ENCODE measurements at places on chromosomes 7 and 10.

DNA sequence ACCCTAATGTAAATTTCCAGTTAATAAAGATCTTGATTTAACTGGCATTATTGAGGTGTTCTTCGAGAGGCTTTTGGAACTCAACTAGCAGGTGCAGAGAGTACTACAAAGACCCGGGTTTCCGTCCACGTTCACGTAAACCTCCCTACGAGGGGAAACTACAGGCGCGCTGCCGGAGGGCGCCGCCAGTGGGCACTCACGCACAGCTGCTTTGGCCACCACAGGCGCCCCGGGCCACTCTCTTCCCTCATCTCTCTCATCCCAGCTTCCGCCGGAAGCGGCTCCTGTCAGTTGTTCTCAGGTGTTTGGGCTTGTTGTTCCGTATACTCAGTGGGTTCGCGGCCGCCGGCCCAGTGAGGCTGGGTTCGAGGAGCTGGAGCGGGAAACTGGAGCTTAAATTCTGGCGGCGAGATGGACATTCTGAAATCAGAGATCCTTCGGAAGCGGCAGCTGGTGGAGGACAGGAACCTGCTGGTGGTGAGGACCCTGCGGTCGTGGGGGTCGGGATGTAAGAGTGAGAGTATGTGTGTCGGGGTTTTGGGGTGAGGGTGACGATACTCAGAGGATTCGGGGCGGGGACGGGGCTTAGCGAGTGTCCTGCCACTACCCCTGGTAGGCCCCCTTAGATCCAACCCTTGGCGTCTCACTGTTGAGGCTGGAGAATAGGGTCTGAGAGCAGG lies at the start of gene PRPF18:
Gene PRPF18, plus strand, starts transcription at position 290 of the 680 bp plus-strand sequence. Its CDS starts 122 bp downstream, at position 412.
- peak; percentile 96 for DNase-seq

DNA sequence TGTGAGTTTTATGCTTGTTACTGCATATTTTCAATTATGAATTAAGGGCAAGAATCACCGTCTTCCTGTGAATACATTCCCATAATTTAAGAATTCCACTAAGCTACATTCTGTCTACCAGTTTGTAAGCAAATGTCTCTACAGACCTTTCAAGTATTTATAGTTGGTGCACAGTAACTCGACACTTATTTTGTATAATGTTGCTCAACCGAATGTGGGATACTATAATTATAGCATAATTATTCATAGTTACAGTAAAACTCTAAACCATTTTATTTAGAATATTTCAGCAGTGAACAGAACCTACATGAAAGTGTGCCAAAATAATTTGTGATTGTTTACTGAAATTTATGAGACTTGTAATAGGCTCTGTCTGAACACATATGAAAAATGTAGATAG lies 17.3 kb upstream of the CUBN start:
- DNase-seq: no peak

DNA sequence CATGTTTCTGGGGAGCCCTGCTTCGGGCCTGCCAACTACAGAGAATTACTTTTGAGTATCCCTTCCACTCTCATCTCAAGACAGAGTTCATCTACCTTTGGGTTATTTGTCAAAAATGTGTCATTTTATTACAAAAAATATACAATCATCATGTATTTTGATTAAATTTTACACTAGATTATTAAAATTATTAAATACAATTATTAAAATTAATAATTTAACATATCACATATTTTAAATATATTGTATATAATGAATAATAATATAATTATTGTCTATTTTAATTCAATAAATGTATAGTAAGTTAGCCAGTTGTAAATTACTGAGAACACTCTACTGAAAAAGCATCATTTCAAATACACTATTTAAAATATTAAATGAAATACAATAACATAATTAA lies 50.9 kb downstream of the FIGNL1 start:
- no peak for DNase-seq

DNA sequence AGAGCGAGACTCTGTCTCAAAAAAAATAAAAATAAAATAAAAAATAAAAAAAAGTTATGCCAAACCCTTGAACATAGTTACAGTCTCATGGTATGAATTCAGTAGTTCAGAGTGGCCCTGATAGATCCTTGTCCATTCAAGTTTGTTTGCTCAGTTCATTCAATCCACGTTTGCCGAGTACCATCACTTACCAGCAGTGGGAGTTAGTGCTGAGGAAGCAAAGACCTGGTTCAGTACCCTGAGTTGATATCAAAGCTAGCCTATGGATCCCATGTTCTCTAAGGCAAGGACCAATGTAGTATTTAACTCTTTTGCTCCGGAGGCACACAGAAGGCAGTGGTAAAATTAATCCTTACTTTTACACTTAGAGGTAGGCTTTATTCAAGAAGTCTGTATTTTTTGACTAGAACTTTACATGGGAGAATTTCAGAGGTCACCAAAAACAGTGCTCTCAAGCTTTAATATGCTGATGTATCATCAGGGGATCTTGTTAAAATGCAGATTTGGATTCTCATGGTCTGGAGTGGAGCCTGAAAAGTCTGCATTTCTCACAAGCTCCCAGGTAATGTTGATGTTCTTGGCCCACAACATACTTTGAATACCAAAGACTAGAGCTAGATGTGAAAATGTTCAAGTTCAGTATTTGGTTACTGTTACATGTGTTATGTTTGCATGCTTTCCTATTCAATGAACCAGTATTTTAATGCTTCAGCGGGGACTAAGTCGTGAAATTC lies 38.1 kb upstream of the HBP1 start:
- DNase-seq: no peak

DNA sequence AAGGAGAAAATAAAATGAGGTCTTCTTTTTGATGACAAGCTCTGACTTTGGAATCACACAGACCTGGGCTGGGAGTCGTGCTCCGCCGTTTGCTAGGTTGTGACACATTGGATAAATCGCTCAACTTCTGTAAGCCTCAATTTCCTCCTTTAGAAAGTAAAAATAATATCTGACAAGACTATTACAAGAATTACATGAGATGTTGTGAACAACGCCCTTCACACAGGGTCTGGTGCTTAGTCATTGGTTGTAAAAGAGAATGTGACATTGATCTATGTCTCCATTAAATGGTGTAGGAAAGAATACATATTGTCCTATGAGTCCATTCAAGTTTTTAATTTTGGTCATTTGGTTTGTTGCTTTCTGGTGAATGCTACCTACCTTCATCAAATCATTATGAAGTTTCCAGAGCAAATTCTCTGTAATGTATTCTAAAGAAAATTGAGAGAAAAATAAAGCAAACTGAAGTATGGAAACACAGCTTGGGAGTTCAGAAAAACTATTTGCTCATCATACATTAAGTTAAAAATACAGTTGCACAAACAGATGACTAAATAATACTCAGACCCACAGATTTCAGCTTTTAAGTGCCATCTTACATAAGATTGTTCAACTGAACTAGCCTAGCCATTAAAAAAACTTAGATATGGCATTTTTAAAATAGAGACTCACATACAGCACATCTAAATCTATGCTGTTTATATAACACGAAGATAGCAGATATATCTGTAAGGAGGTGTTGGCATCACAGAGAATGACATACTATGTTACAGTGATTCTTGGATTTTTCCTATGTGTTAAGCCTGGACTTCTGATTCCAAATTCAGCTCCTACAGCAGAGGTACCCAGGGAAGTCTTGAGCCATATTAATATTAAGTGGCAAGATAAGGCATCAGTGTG lies 12.3 kb upstream of the ADRB1 start:
- peak; percentile 45 for DNase-seq

- no peak for DNase-seq
Observed at GRCh38 chr10:30455816-30456215, 21.8 kb downstream of the MAP3K8 start.

DNA sequence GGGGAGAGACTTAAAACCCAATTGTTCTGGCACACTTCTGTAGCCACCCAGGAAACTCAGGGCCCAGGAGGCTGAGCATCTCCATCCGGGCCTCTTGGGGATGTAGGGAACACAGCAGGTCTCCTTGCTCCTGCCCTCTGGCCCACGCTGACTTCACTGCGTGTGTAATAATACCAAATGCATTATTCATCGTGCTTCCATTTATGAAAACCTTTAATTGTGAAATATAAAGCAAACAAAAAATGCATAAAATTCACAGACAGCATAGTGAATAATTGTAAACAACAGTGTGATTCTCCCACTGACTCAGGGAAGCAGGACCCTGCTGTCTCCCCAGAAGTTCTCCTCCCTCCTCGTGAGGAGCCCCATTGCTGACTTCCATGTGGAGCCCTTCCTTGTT lies 70.3 kb upstream of the SHH start:
- DNase-seq: no peak

DNA sequence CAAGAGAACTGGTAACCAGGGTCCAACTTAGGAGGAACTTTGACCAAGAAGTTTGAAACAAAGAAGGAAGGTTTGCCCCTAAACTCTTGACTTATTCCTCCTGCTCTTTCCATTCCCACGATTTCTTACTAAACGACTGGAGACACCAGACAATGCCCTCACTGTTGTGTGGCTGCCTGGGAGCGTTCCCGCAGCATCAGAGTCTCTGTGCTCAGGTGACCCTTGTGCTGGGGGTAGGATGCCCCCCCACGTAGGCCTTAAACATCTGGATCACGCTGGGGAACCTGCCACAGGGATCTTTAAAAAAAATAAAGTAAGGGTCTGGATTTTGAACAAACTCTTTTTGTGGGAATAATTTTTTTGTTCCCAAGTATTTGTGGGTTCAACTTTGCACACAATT lies 30.1 kb upstream of the CTBP2 start:
- DNase-seq: no peak

GRCh38 chr10:29725133-29725720 lies 90.5 kb upstream of the SVIL start:
- peak; percentile 61 for DNase-seq

GRCh38 chr10:77105761-77106221 lies 531.8 kb downstream of the KCNMA1 start:
- DNase-seq: no peak

DNA sequence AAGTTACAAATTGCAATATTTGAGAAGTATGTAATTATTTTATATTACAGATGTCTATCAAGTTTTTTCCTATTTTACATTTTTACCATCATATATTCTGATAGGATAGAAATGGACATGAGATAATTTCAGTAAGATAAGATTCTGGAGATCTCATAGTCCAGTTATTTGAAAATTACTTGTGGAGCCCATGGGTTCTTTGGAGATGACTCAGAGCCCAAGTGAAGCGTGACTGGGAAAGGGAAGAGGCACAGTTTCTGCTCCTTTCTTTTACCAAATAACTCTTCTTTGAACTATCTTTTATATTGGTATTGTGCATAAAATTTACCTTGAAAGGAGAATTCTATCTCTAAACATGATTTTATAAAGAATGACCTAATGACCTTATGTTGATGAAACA lies 2.4 kb downstream of the CD36 start:
- peak; percentile 37 for DNase-seq

- DNase-seq: no peak
Observed at GRCh38 chr7:27737616-27738015, 2.3 kb upstream of the TAX1BP1 start.

DNA sequence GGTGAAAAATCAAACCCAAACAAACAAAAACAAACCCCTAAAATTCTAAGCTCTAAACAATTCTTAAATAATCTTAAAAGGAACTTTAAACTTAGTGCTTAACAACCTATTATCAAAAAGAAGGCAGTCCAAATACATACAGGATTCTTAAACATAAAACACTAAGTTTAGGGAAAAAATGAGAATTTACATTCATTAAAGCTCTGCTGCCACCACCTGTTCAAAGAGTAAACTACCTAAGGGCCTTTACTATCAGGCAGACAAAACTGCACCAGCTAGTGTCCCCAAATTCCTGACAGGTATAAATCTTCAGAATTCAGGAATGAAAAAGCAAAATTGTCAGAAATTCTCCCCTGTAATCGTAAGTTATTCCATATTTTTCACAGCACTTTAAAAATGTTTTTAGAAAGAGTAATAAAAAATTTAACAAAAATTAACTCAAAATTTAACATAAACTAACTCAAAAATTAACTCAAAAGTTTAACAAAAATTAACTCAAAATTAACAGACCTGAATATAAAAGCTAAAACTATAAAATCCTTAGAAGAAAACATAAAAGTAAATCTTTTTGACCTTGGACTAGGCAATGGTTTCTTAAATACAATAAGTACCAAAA lies 55.1 kb downstream of the PDZD8 start:
- peak; percentile 42 for DNase-seq

GRCh38 chr7:126606331-126606730 lies 646.4 kb downstream of the GRM8 start:
- no peak for DNase-seq

DNA sequence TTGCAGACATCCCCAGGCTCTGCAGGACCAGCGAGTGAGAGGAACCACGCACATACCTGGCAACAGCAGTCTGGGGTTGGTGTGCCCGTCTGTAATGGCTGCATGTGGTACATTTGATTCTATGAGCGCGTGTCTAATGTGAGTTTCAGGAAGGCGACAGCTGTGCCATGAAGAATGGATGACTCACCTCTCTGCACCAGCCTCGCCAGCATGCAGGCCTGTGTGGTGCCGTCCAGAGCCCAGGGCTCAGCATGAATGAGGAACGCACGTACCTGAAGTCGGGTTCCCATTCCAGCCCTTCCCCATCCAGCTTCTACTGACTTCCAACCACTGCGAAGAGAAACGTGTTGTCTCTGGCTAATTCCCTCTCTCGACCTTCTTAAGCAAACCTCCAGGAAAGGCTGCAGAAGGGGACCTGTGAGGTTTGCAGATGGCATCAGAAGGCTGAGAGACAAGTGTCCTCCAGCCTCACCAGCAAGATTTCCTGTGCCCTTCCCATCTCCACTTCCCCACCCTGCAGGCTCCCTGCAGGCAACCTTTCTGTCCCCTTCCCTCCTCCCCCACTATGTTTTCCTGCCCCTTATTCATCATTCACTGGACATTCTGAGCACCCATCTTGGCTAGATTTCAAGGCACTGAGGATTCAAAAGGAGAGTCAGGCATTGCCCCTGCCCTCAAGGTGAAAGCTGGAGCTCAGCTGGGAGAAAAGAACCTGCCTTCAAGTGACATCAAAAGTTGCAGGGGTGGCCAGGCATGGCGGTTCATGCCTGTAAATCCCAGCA lies 54.3 kb downstream of the ASB13 start:
- no peak for DNase-seq

DNA sequence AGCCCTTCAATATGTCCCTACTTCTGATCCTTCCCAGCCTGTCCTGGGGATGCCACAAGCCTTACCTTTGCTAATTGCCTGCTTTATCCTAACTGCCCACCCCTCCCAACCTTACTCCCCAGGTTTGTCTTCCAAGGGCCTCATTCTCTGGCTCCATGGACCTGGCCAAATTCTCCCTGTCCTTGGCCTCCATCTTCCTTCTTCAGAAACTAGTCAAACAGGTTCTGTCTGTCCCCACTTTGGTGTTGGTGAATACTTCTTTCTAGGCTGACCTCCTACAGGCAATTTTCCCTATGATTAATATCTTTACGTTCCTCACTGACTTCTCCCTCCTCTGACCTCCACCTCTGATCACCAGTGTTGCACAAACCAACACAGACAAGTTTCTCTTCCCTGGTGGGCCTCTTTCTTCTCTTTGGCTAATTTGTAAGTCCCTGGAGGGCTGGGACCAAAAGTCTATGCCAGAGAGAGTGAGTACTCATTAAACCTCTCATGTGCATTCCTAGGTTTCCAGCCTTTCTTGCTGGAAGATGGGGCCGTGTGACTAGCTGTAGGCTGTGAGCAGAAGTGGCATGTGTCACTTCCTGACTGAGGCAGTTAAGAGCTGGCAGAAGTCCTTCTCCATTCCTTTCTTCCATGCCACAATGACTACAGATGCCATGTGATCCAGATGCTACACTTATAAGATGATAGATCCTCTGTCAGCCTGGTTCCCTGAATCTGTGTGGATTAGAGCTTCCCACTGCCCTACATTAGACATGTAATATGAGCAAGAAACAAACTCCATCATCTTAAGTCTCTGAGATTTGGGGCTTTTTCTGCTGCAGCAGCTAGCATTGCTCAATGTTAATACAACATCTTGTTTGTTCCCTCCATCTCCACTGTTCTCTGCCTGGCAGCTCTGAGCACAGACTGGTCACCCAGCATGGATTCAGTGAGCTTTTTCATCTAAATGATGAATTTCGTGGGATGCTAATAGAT lies 382.7 kb downstream of the RPS24 start:
- DNase-seq: peak; percentile 77

All from suppressor macrophage (primary cell).